Neural crest cell (in vitro differentiated cells): ENCODE measurements at places on chromosomes 3 and 15. TPM values are rescaled to one million over a fixed set of nuclear protein-coding genes. Genes with fewer than 3 reads are reported as not detected.

Gene MME
- total RNA-seq: 0.52 and 0.91 TPM in 2 replicates

Gene GAP43
- 41.8 and 42.9 TPM in 2 replicates for total RNA-seq

Gene PAQR5
- total RNA-seq: 0.16 and 0.21 TPM in 2 replicates

Gene SEMA3G
- 4.1 and 5.2 TPM in 2 replicates for total RNA-seq

Gene HMCES
- total RNA-seq: 61.2 and 62.9 TPM in 2 replicates

Gene RETNLB
- total RNA-seq: not detected in 2 replicates

Gene CYP19A1
- total RNA-seq: not detected in 2 replicates

Gene CLEC3B
- total RNA-seq: not detected in 2 replicates

GRCh38 chr15:36911322-36911944 is 188.9 kb downstream of the MEIS2 start:
- no peak overlapping the region for H3K4me3 ChIP-seq
- no peaks in the 10 kb centered on the region for H3K36me3 ChIP-seq
- no peak for DNase-seq
- H3K27me3 ChIP-seq: peaks cover 2% of the 10 kb centered on the region

DNA sequence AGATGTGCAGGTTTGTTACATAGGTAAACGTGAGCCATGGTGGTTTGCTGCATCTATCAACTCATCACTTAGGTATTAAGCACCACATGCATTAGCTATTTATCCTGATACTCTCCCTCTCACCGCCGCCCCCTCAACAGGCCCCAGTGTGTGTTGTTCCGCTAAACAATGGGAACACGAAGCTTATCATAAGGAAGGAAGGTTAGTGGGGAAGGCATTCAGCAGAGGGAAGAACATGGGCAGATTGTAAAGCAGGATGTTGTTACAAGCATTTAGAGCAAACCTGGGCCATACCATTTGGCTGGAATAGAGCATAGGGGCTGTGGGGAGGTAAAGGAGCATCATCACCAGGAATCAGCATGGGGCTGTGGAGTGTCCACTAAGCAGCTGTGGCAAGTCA is 111.8 kb downstream of the SSR3 start:
- H3K4me1 ChIP-seq: peaks cover 5% of the 10 kb centered on the region
- peaks cover 3% of the 10 kb centered on the region for H3K27me3 ChIP-seq
- no peak overlapping the region for H3K4me3 ChIP-seq
- DNase-seq: no peak

GRCh38 chr3:84439476-84439875 is 519.3 kb upstream of the CADM2 start:
- H3K4me3 ChIP-seq: no peak overlapping the region
- no peaks in the 10 kb centered on the region for H3K27me3 ChIP-seq
- H3K4me1 ChIP-seq: peaks cover 36% of the 10 kb centered on the region
- H3K36me3 ChIP-seq: no peaks in the 10 kb centered on the region
- H3K27ac ChIP-seq: no peak overlapping the region
- DNase-seq: no peak
